ENCODE measurements at places on chromosomes 4 and X.

DNA sequence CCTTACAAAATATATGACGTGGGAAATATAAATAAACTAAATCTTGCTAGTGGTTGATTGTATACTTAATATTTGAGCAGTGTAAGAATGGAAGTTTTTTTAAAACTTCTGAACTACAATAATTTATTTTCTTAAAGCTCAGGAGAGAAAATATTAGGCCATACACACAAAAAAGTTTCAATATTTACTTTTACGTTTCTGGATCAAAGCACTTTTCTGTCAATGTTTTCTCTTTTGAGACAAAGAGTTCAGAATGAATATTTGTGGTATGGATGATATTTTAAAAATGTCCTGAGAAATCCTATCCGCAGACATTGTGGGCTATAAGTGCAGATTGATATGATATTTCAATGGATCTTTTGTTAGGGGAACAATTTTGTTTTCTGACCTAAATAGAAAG is 109.9 kb downstream of the TLL1 start:
- no peak for DNase-seq

GRCh38 chr4:88102026-88102425 is 56.4 kb downstream of the ABCG2 start:
- no peak for DNase-seq

- DNase-seq = no peak
Observed at GRCh38 chr4:55340266-55340665, 5.8 kb upstream of the SRD5A3 start.

GRCh38 chrX:130415201-130415600 is 13.4 kb downstream of the RBMX2 start:
- no peak for DNase-seq

DNA sequence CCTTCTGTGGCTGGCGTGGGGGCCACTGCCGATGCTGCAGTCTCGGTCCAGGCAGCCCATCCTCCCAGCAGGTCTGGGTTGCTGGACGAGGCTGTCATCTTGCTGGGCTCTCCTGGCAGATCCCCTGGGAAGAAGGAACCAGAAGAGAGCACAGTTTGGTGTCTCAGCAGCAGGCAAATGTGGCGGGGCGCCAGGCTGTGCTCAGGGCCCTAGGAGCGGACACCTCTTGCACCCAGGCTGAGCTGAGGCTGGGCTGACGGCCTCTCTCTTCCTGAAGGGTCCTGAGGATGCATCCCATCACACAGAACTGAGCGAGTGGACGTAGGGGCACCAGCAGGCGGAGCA is 39.2 kb upstream of the CPLX1 start:
- DNase-seq = no peak

DNA sequence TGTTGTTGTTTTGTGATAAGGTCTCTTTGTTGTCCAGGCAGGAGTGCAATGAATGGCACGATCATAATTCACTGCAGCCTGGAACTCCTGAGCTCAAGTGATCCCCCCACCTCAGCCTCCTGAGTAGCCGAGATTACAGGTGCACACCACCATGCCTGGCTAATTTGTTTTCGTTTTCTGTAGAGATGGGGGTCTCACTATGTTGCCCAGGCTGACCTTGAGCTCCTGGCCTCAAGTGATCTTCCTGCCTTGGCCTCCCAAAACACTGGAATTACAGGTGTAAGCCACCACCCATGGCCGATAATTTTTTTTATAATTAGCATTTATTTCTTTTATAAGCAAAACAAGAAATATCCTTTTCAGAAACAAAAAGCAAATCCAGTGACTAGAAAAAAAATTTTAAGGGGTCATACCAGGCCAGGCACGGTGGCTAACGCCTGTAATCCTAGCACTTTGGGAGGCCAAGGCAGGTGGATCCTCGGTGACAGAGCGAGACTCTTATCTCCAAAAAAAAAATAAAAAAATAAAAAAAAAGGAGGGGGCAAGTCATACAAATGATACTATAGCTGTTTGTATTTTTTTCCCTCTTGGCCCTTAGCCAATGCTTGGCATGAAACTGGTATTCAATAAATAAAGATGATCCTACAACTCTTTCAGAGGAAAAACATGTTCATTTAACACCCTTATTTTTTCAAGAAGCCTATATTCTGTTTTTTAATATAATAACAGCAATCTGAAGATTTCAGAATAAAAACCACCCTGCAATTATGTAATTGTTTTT is 3.4 kb downstream of the PLAC8 start:
- no peak for DNase-seq

- DNase-seq = no peak
Observed at GRCh38 chr4:168598191-168598590, 101.3 kb downstream of the PALLD start.

DNA sequence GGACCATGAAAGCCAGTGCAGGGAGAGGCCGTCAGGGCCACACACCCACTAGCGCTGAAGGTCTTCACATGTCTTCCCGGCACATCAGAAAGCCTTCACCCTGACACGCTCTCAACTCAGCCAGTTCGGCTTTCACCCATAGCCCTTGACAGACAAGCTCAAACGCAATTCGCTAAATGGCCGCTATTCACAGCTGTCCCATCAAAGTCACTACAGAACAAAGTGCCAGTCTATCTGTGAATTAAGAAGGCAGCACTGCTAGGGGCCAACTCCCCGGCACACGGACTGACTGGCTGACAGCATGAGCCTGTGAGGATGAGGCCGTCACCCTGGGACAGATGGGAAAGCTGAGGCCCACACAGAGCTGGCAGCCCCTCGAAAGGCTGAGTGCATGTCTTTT is 45.7 kb downstream of the ACOX3 start:
- DNase-seq = no peak

DNA sequence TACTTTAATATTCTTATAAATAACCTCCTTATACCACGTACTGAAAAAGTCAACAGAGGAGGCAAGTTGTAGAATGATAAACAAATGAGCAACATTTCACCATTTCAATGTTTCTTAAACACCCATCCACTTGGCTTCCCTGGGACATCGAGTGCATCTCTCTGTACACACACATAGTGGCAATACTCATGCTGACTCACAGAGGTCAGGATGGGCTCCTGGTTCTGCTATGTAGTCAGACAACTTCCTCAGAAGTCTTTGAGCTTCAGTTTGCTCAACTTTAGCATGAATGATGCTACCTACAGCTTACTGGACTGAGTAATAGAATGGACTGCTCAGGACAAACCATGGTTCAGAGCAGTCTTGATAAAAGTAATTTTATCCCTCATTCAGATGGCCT is 56.9 kb downstream of the MAD2L1 start:
- no peak for DNase-seq

GRCh38 chrX:20228245-20228644 is 38.5 kb downstream of the RPS6KA3 start:
- no peak for DNase-seq

- DNase-seq = no peak
Observed at GRCh38 chr4:56302760-56303159, 84.5 kb downstream of the AASDH start.

- no peak for DNase-seq
Observed at GRCh38 chr4:157886645-157887044, 286.2 kb downstream of the GASK1B start.

DNA sequence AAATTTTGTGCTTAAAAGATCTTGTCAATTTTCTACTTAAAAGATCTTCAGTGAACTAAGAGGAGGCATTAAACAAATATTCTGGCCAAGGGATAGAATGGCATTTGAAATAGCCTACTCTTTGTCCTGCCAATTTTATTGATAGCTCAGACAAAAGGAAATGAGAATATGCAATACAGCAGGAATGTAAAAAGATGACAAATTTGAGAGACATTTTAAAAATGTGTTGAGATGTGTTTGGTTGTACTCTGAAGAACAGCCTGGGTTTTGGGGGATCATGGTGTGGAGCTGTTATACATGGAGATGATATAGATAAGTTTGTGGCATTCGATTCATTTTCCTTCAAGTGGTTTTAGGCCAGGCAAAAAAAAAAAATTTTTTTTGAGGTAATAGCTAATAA is 11.6 kb upstream of the MAD2L1 start:
- no peak for DNase-seq

- no peak for DNase-seq
Observed at GRCh38 chr4:62814510-62815047, 1594.7 kb downstream of the TECRL start.

GRCh38 chr4:14810568-14810967 is 191.7 kb upstream of the CPEB2 start:
- DNase-seq = no peak

DNA sequence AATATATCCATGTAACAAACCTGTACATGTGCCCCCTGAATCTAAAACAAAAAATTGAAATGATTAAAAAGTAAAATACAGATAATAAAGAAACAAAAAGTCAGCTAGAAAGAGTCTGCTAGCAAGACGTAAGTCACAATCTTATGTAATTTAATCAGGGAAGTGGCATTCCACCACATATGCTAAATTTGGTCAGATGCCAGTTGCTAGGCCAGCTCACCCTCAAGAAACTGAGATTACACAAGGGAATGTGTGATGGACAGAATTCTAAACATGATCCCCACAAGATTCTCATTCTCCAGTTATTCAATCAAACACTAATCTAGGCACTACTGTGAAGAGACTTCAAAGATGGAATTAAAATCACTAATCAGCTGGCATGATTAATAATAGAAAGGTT is 689.3 kb downstream of the CENPC start:
- DNase-seq = no peak

DNA sequence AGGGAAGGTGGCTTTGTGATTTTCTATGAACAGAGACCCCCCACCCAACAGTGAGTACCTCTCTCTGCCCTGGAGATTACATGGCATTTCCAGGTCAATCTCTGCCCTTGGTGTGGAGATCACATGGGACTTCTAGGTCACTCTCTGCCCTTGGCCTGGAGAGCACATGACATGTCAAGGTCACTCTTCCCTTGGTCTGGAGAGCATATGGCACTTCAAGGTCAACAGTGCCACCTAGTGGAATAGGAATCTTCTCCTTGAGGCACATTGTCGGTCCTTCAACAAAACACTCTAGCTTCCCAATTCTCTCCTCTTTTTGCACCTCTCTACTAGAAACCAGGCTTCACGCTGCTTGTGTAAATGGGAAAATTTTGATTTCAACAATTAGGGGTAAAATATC is 66.2 kb upstream of the TACR3 start:
- DNase-seq = no peak

GRCh38 chrX:133434197-133434820 is 19.0 kb upstream of the GPC4 start:
- no peak for DNase-seq

- DNase-seq = no peak
Observed at GRCh38 chr4:115121351-115122043, 8.1 kb upstream of the NDST4 start.

GRCh38 chr4:174663216-174663615 is 140.9 kb upstream of the HPGD start:
- DNase-seq = no peak

DNA sequence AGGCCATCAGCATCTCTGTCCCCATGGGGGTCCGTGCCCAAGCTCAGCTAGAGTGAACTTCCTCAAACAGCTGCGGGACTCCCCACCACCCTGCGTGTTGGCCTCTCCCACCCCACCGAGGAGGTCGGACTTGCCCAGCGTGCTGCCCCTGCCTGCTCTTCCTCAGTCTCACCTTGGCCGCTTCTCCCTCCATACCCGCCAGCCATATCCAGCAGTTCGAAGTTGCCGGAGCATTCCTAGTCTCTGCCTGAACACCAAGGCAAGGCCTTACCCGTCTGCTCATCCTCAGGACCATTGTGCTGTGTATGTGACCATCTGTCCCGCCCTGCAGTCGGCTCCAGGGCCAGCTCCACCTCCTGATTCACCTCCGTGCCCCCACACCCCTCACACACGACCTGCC is 84.5 kb downstream of the WFS1 start:
- no peak for DNase-seq

DNA sequence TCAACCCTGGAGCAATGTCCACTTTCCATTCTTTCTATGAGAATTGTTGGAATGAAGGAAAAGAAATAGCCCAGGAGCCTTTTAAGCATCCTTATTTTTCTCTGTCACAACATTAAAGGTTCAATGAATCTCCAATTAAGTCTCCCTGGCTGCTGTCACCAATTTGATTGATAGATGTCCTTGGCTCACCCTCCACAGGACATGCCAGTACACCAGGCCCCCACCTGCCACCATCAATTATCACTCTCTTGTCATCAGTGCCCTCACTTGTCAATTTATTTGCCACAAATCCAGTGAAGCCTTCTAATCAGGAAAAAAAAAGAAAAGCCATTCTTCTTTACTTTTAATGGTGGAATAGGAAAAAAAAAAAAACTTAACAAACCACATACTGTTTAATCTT is 453.6 kb downstream of the CENPC start:
- no peak for DNase-seq

DNA sequence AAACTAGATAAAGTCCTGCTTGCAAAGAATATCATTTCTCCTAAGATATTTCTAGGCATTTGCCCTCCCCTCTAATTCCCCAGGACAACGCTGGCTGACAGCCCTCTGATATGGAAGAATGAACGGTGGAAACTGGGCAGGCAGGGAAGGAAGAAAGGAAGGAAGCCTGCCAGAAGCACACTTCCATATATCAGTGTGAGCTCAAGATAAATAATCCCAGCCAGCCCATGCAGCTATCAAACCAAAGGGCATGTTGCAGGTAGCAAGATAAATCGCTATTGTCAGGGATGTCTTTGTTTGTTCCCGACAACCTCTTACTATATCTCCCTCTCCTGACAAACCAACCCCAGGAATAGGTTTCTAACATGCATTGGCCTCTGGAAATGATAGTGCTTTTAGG is 412.8 kb downstream of the HNRNPD start:
- DNase-seq = no peak

DNA sequence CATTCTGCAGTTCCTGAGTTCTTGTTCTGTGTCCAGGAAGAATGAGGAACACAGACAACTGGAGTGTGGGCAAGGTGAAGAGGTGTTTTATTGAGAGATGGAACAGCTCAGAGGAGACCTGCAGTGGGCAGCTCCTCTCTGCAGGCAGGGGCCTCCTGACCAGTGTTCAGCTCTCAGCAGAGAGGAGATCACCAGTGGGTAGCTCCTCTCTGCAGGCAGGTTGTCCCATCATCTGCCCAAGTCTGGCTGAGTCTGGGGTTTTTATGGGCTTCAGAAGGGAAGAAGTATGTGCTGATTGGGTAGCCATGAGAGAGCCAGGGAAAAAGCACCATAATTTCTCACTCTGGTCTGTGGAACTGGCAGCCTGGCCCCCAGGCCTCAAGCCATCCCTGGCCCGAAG is 56.0 kb upstream of the RASGEF1B start:
- no peak for DNase-seq

DNA sequence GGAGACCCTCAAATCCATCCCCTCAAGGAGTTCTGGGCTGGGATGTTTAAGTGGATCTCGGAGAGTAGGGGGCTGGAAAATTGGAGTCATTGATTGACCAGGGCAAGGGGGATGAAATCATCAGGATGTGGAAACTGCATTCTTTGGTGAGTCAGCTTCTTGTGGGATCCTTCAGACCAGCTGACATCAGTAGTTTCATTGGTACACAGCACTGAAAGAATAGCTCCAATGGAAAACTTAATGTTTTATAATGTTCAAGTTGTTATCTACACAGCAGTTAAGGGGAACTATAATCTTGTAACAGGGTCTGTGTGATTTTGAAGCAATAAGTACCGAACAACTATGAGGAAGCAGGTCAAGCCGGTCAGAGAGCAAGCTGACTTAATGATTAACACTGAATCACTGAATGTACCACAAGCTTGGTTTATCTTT is 506.1 kb downstream of the RPA4 start:
- no peak for DNase-seq
